ENCODE measurements at places on chromosomes 5 and 9.

GRCh38 chr9:111108946-111109345 is 70.7 kb upstream of the LPAR1 start:
- DNase-seq, result no peak

DNA sequence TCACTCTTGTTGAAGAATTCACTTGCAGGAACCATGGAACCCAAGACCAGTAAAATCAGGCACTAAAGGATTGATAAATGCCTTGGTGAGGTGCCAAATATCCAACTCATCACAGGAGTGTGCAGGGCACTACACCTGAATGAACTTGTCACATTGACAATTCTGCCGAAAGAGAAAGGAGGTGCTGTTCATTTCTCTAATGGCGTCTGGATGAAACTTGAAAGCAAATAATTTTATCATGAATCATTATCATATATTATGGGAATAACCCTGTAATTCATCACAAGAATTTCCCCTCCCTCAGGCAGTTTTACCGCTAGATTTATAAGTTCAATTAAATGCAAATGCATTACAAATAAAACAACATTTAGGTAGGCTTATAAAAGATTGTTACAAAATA is 360.0 kb downstream of the GLIS3 start:
- no peak for DNase-seq

- DNase-seq, result no peak
Measured at GRCh38 chr5:131942016-131942415, 3.4 kb downstream of the MEIKIN start.

DNA sequence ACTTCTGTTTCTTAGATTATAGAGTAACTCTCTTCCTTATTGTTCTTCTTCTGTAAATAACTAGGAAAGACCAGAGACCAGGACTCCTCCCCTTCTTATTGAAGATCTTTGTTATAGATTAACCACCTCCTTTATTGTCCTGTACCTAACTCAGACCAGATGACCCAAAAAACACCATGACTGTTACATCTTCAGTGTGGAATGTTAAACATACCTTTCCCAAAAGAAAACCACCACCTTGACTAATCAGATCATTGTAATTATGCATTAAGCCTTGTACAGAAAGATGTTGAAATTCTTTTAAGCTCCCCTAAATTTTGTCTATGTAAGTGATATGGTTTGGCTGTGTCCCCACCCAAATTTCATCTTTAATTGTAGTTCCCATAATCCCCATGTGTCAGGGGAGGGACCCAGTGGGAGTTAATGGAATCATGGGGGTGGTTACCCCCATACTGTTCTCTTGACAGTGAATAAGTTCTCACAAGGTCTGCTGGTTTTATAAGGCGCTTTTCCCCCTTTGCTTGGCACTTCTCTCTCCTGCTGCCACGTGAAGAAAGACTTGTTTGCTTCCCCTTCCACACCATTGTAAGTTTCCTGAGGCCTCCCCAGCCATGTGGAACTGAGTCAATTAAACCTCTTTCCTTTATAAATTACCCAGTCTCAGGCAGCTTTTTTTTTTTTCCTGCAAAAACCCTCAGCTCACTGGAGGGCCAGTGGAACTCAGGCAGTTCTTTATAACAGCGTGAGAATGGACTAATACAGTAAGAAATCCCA is 26.3 kb downstream of the ARSB start:
- DNase-seq, result no peak

DNA sequence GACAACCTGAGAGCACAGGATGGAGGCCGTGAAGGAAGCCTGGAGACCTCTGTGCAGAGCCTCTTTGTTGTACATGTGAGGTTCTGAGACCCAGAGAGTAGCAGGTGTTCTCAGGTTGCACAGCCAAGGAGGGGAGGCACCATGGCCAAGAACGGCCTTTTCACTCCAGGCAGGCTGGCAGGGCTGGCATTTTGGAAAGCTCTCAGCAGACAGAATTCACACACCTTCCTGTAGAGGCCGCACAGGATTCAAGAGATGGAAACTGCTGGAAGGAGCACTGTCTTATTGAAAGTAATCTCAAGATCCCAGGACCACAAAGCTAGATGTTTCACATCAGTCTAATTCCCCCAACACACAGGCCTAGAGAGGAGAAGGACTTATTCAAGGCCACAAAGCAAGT is 52.8 kb upstream of the XPA start:
- DNase-seq, result no peak

- no peak for DNase-seq
Measured at GRCh38 chr9:84916769-84917168, 247.2 kb downstream of the NTRK2 start.
